ENCODE measurements at places on chromosomes 1 and 21. TPM values are rescaled to one million over a fixed set of nuclear protein-coding genes. Genes with fewer than 3 reads are reported as not detected.

- no peak for DNase-seq
Observed at GRCh38 chr1:206709322-206709721, 24.6 kb downstream of the MAPKAPK2 start.

DNA sequence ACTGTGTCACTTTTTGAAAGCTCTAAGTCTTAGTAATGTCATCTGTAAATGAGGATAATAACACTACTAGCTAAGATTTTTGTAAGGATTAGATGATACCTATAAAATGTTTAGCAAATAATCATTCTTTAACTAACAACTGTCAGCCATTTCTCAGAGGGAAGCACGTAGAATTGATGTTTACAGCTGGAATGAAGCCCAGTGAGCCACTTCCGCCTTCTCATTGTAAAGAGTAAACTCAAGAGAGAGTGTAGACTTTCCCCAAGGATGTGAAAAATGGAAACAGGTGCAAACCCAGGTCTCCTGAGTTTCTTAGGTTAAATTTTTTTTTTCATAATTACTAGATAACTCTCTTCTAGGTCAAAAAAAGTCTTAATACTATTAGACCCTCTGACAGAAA, 4.9 kb downstream of the GREM2 start:
- no peak for DNase-seq

DNA sequence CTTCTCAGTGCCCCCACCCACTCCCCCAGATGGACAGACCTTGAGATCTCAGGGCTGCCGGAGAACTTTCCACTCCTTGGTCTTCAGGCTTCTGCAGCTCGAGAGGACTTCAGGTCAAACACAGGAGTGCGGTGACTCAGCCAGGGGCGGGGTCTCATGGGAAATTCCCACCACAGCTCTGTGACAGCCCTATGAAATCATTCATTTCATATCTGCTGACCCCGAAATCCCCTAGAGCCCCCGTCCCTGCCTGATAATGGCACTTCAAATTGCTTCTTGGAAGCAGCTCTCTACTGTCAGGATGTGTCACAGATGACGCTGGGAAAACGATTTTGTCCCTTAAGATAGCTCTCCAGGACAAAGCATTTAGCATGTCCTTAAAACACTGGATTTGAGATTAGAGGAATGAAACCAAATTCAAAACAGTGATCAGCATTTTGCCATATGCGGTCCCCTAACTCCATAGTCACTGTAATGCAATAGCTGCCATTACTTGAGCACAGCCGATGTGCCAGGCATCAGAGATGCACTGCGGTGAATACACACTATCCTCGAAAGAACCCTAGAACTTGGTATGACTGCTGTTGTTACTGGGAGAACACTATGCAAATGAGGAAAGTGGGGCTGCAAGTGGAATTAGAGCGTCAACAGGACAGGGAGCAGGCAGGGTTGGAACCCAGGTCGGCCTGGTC, at the start of gene TNFRSF9:
TSS of gene TNFRSF9 (minus strand) at position 95 of the 692 bp plus-strand sequence. CDS start 845 bp downstream, outside the sequence.
- no peak for DNase-seq

GRCh38 chr21:45154511-45155508, 80.4 kb downstream of the ADARB1 start:
- DNase-seq: peak; percentile 32

- DNase-seq: no peak
Observed at GRCh38 chr1:21100481-21100921, 76.2 kb downstream of the EIF4G3 start.

GRCh38 chr1:53187401-53187800, 9.2 kb upstream of the CPT2 start:
- no peak for DNase-seq

GRCh38 chr21:44442266-44443125, 12.8 kb upstream of the LRRC3 start:
- no peak for DNase-seq

GRCh38 chr21:35163411-35163810, 114.3 kb upstream of the RUNX1 start:
- DNase-seq: no peak

GRCh38 chr1:172999349-172999748, 51.4 kb downstream of the TNFSF18 start:
- no peak for DNase-seq

- no peak for DNase-seq
Observed at GRCh38 chr1:33092438-33092837, 11.5 kb downstream of the AZIN2 start.

- DNase-seq: no peak
Observed at GRCh38 chr1:220219865-220220698, 52.2 kb downstream of the RAB3GAP2 start.

GRCh38 chr1:193884848-193885558, 698.6 kb upstream of the B3GALT2 start:
- no peak for DNase-seq

DNA sequence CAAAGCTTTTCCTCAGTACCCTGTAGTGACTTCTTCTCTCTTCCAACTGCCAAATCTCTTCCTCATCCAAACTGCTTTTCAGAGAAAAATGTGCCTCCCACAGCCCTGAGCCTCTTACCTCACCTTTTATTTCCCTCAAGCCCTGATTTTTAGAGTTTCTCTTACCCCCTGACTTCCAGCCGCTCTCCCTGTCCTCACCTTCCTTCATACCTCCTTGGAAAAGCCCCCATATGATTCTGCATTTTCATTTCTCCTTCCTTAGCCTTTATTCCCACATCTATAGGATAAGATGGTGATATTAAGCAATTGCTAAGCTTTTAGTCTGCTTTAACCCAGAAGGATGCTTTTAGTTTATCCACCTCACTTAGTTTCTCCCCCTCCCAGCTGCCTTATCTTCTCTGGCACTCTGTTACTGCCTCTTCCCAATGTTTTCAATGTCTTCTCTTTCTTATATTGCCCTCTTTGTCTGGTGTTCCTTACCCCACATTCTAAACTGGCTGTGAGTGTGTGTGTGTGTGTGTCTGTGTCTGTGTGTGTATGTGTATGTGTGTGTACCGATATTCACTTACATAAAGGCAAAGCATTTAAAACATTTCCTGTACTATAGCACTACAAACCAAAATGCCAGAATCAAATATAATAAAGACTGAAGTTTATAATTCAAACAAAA, at the start of gene CD1B:
TSS of gene CD1B (minus strand) at position 51 of the 670 bp plus-strand sequence. CDS start 108 bp downstream, outside the sequence.
- no peak for DNase-seq

- no peak for DNase-seq
Observed at GRCh38 chr1:156776942-156777341, 9.6 kb downstream of the PRCC start.

GOLT1A gene
- total RNA-seq: 26.0 TPM

ELOVL1 gene
- total RNA-seq: 135 TPM

OR6N1 gene
- not detected for total RNA-seq

RNF223 gene
- 6.3 TPM for total RNA-seq

SLC22A15 gene
- 10.3 TPM for total RNA-seq

RGS5 gene
- total RNA-seq: 80.9 TPM

SPATA6 gene
- total RNA-seq: 42.9 TPM

TFF3 gene
- total RNA-seq: 3.0 TPM

NEK2 gene
- not detected for total RNA-seq

LCE1D gene
- not detected for total RNA-seq

OVAAL gene
- not detected for total RNA-seq
